Activated CD4-positive, alpha-beta T cell treated with anti-CD3 and anti-CD28 coated beads, Interleukin-10, Interleukin-2, amounts not matched to agents 100 ng/mL and 50 ng/mL, durations not matched to agents 16 hours and 8 hours (primary cell): ENCODE measurements at places on chromosomes 7 and 10.
A peak's percentile ranks its signal among the peaks of the same experiment; 100 is the strongest.

GRCh38 chr10:22491931-22492615 lies 146.8 kb downstream of the SPAG6 start:
- DNase-seq: peak; percentile 68

DNA sequence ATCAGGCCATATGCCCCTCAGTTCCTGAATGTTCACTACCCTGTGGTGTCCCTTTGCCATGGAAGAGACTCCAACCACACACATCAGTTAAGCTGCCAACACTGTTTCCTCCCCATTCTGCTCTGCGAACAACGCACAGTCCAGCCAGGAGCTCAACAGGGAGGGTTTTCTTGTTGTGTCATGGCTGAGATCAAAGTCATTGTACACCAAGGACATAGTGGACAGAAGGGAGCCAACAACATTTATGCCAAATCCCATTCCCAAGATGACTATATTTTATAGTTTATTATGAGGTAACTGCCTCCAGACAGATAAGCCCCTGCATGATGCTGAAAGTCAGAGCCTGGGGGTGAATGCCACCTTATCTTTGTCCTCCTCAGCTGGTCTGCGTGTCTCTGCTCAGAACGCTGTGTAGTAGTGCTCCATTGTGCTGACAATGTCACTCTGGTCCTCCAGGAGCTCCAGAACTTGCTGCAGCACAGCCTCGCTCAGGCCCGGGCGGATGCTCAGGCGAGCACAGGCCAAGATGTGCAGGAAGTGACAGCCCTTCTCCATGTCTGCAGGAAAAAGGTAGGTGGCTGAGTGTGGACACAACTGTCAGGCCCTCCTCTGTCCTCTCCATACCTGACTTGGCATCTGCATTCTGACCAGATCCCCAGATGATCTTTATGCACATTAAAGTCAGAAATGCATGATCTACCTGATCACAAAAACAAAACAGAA lies 27.1 kb upstream of the SH3PXD2A start:
- no peak for DNase-seq

GRCh38 chr10:18252086-18252485 lies 111.9 kb downstream of the CACNB2 start:
- no peak for DNase-seq

DNA sequence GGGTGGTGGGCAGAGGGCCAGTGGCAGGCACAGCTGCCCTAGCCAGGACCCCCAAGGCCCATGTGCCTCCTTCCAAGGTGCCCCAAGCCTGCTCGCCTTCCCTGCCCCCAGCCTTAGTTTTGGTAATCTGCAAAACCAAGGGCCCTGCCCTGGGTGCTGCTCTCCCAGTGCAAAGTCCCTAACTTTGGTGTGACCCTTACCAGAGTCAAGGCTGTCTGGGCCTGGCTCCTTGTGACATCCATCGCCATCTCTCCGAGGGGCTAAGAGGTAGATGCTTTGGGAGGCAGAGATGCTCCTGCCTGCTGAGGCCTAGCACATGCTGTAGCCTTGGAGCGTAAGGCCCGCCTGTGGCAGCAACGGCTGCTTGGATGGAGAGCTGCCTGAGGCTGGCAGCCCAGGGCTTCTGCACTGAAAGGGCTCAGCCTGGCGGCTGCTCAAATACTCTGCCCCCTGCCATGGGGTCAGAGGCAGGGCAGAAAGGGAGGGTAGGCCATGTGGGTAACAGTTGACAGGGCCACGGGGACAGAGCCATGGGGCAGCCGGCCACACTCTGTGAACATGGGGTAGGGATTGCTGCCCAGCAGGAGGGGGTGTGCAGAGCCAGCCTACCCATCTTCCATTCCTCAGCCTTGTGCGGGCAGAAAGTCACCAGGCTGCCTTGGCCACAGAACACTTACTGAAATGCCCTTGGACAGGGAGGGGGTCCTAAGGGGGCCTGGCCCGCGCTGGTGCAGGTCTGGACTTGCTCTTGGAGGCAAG lies 17.9 kb upstream of the MYL7 start:
- DNase-seq: no peak

DNA sequence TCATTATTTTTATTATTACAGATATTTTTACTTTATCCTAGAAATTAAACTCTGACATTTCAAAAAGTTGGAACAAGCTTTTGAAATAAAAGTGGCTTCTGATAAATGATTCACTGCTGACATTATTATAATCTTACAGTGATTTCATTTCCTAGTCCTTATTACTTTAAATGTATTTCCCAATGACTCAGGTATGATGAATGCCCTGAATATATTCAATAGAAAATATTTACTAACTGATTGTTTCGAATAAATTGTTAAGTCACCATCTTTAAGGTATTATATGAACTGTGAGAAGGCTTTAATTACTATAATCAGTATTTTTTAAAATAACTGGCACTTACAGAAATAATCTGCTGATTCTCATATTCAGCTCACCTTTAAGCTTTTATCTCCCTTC lies 21.6 kb downstream of the DKK1 start:
- DNase-seq: no peak

- DNase-seq: no peak
Observed at GRCh38 chr10:83961620-83962019, 177.7 kb upstream of the GHITM start.

GRCh38 chr7:25663877-25664276 lies 435.6 kb upstream of the NPVF start:
- no peak for DNase-seq

DNA sequence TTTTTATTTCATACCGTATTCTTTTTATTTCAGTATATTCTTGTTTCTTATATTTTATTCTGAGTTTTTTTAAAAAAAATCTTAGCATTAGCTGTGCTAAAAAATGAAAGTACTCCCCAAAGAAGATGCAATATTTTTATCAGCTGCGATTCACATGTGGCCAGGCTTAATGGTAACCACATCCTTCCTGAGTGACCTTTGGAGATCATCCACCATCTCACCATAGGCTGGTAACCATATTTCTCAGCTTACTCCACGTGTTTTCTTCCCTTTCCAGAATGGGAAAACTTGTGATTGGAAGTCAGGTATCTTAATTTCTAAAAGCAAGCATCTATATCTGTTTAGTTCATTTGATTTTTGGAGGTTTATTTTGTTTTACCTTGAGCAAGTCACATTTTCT lies 18.8 kb upstream of the LIPM start:
- DNase-seq: no peak

DNA sequence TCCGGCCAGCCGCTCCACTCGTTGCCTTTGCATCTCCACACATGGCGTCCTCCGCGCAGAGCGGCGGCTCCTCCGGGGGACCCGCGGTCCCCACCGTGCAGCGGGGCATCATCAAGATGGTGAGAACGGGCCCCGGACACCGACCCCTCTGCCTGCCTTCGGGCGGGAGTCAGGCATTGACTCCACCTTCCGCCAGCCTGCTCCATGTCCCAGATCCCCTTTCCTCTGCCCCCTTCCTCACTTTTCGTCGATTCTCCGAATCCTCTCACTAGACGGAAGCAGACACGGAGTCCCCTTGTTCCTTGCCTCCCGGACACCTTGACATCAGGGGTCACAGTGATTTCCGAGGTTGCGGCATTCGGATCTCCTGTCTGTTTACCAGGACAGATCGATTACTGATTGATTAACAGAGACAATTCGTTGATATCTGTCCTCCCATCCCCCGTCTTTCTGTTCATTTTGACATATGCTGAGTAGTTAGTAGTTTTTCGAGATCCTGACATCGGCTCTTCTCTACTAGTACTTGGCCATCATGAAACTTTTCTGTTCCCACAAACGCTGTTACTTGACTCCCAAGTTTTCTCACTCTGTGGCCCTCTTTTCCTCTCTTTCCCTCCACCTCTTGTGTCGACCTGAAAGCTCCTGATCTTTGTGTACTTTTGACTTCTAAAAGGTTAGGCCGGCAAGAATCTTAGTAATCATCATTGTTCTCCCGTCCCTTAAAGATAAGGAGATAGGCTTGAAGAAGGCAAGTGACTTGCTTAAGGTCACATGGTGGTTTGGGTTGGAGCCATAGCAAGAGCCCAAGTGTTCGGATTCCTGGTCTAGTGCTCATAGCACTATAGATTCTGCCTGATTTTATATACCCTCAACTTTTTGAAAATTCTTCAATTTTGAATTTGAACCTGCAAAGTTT lies 597 bp downstream of the SND1 start:
- peak; percentile 25 for DNase-seq

- no peak for DNase-seq
Observed at GRCh38 chr7:117759950-117760640, 113.1 kb downstream of the CTTNBP2 start.

GRCh38 chr7:101953248-101953819 lies 135.9 kb downstream of the CUX1 start:
- peak; percentile 71 for DNase-seq

GRCh38 chr10:86337121-86337601 lies 29.4 kb downstream of the GRID1 start:
- DNase-seq: no peak

DNA sequence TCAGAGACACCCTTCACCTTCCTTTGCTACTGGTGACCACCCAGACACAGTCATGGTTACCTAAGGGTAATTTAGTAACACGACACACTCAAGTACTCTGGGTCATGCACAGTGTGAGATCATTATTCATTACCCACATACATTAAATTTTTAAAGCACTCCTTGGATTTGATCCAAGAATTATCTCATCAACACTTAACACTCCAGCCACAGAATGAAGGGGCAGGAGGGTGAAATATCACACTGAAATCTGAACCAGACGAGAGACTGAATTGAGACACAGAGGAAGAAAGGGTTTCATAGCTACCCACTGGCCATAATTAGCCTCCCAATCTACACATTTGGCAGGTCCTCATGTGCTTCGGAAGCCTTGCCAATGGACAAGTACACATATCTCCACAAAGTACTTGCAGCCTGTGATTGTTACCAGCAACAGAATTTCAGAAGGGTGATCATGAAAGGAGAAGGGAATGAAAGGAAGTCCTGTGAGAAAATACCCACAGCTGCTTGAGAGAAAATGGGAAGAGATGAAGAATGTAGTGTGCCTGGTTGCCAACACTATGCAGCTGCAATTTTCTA lies 189.3 kb downstream of the POLR1F start:
- DNase-seq: no peak

- peak; percentile 28 for DNase-seq
Observed at GRCh38 chr7:99109108-99110051, 34.5 kb downstream of the SMURF1 start.

GRCh38 chr10:4385231-4385870 lies 440.7 kb upstream of the AKR1E2 start:
- DNase-seq: no peak

- no peak for DNase-seq
Observed at GRCh38 chr10:62072901-62073300, 171.4 kb downstream of the ARID5B start.

- DNase-seq: no peak
Observed at GRCh38 chr7:54814401-54814800, 55.4 kb upstream of the SEC61G start.

DNA sequence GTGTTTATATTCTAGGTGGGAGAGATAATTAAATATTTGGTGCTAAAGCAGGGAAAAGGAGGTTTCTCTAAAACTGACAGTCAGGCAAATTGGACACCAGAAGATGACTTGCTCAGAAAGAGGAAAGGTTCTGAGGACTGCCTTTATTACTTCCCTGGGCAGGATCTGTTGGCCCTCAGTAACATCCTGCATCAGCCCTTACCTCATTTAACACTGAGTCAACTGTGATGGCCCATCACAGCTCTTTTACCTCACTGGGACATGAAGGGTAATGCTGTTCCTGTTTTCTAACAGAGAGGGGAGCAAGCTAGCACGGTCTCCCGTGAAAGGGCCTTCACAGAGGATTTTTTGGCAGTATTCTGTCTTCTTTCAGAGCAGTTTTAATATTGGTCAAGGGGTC lies 12.0 kb downstream of the PPP1R17 start:
- no peak for DNase-seq

DNA sequence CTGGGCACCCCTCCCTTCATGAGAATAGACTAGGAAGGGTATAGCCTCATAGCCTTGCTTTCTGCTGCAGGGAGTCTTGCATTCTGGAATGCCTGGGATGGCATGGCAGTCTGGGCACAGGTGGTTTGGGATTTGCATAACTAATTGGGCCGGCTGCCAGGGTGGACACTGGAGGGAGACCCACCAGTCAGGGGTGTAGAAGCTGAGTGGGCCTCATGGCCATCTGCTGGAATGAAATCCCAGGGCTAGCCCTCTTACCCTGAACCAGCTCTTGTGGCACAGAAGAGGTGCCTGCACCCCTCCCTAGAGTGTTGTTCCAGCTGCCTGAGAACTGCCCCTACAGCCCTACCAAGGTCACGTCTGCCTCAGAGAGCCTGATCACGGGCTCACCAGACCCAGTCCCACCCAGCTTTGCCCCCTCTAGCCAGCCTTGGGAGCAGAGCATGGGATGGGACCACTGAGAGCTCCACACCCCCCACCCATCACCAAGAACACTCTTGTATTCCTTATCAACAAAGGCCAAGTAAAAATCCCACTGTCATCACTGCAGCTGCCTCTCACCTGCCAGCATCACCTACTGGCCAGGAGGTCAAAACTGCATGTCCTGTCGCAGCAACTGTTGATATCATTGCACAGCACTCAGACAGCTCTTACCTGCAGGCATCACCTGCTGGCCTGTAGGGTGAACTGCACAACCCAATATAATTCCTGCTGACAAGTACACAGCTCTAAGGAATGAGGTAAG lies 148.9 kb downstream of the ZEB1 start:
- peak; percentile 4 for DNase-seq

DNA sequence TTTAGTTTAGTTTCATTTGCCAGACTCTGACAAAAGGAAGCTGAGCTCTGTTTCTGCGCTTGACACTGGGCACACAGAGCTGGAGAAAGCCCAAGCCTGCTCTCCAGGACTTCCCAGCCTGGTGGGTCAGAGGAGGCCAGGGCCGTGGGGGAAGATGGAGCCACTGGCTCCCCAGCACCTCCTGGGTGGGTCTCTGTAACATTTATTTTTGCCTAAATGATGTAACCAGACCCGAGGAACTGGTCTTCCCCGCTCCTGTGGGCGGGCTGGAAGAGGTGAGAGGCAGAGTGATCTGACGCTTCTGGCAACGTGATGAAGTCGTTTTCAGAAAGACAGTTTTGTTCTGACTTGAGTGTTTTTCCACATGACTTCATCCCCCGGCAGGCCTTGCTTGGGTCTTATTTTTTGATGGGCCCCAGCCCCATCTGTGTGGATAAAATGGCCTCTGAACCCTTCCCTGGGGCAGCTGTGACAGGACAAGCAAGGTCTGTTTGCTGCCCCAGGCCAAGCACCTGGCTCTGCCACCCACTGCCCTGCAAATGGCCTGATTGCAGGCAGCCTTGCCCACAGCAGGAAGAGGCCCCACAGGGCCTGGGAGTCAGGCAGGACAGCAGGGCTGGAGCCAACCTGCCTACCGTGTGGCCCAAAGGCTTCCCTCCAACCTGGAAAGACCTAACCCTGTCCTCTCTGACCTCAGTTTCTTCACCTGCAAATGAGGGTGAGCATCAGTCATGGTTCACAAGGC lies 304.9 kb upstream of the ZMIZ1 start:
- peak; percentile 79 for DNase-seq

- DNase-seq: no peak
Observed at GRCh38 chr10:48248462-48248861, 26.0 kb downstream of the FRMPD2 start.
